NCI-H510A (cell line): ENCODE measurements at places on chromosomes 12 and 14.

GRCh38 chr14:64053694-64054669, 201.2 kb downstream of the SYNE2 start:
- no peak for DNase-seq

DNA sequence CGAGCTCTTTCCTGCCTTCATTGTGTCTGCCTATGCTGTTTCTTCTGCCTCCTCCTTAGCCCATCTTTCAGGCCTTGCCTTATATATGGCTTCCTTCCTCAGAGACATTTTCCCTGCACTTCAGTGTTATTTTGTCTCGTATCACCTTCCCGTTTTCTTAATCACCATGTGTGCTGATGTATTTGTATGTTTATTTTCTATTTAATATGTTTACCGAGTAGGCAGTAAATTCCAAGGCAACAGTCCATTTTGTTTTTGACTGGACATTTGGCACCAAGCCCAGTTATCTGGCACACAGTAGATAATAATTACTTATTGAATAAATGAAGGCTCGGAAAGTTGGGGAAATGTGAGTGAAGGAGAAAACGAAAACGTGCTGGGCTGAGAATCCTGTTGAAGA, 4.6 kb upstream of the POU6F1 start:
- no peak for DNase-seq

DNA sequence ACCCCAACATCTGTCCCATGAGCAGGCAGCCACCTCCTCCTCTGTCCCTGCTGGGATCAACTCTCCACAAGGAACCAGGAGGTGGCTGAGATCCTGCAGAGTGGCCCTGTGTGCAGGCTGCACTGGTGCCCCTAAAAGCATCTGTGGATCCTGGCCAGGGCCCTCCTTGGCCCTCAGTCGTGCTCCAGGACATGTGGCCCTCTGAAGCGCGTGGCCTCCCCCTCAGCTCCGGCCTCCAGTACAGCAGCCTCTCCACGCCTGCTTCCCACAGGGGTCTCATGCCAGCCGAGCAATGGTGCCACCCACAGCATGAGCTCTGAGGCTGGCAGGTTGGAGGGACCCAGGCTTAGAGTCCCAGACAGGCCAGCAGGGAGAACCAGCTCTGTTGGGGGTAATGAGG, 77.4 kb upstream of the NOS1 start:
- DNase-seq: no peak

GRCh38 chr12:90399357-90399756, 555.6 kb downstream of the CCER1 start:
- no peak for DNase-seq

- DNase-seq: no peak
Measured at GRCh38 chr12:45216983-45217485, 1.1 kb downstream of the ANO6 start.

GRCh38 chr14:94314890-94315289, 8.2 kb downstream of the SERPINA6 start:
- DNase-seq: no peak

GRCh38 chr14:45742187-45742586, 489.2 kb upstream of the MIS18BP1 start:
- DNase-seq: no peak

GRCh38 chr14:96086574-96087077, 47.5 kb downstream of the C14orf132 start:
- no peak for DNase-seq

- DNase-seq: no peak
Measured at GRCh38 chr12:50508970-50509663, 4.3 kb downstream of the DIP2B start.

GRCh38 chr12:40502322-40502721, 189.9 kb upstream of the CNTN1 start:
- no peak for DNase-seq

GRCh38 chr14:81386290-81386745, 13.8 kb downstream of the STON2 start:
- no peak for DNase-seq

DNA sequence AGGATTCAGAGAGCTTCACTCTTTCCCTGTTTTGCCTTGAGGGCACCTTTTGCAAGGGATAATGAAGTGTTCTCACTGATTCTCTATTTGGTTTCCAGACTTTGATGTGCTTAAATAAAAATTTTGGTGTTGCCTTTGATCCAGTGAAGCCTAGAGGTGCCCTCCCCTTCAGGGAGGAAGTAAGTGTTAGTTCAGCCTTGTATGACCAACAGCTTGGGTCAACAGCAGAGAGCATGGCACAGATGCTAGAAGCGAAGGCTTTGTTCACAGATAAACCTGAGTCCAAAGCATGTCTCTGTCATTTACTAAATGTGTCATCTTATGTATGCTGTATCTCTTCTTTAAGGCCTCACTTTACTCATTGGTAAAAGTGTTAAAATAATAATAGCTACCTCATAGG, 52.8 kb upstream of the STXBP6 start:
- DNase-seq: no peak

DNA sequence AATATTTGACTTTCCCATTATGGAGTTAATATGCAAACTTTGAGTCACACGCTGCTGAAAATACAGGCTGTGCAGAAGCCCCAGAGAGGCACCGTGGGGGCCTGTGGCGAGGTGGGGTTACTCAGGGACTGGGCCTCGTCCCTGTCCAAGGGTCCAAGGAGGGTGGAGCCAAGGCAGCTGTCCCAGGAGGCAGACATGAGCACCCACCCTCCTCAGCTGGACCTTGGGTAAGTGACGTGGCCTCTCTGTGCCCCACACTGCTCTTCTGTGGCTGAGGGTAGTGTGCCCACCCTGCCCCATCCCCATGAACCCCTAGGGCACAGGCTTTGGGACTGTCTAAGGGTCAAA, 39.4 kb downstream of the FAM222A start:
- no peak for DNase-seq

- no peak for DNase-seq
Measured at GRCh38 chr12:123111498-123112165, 39.3 kb downstream of the PITPNM2 start.

- no peak for DNase-seq
Measured at GRCh38 chr12:106078358-106079010, 60.3 kb downstream of the NUAK1 start.

DNA sequence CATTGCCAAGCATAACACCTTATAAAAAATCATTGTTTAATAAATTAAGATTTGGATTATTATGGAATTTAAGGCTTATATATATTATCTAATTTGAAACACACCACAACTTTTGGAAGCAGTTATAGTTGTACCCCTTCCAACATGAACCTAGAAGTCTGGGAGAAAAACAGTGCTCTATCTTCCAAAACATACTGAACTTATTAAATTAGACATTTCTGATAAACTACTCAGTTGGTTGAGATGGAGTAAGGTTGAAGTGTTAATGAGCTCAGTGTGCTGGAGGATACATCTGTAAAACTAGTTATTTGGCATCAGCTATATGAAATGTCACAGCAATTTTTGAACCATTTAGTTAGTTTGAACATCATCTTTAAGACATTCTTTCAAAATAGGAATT, 227.4 kb downstream of the ALX1 start:
- DNase-seq: no peak

DNA sequence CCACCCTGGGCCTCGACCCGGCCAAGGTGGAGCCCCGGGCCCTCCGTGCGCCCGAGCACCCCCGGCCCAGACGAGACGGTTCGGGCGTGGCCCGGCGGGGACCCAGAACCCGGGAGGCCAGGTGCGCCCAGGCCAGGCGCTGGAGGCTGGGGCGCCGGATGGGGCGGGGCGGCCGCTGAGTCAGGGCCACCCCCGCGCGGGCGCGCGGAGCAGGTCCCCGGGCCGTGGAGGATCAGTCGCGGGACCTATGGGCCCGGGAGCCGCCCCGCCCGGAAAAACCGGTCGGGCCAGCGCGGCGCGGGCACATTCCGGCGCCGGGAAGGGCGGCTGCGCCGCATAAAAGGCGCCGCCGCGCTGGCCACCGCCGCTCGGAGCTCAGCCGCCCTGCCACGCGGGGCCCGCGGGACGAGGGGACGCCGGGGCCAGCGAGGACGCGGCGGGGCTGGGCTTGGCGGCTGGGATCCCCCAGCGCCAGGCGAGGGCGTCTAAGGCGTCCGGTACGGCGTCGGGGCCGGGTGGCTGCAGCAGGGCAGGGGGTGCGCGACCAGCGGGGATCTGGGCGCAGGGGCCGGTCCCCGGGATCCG, 21.5 kb upstream of the KIF26A start:
- DNase-seq: no peak

DNA sequence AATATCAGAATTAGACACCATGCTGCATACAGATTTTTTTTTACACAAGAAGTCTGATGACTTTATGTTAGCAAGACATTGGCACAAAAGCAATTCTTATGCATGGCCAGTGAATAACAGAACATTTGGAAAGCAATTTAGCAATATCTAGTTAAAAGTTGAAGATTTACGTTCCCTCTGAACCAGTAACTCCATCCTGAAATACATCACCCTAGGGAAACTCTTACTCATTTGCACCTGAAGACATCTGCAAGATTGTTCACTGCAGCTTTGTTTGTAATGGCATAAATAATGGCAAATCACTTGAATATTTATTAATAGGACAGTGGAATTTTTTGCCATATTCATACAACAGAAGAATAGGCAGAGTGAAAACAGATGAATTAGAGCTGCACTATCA, 670.0 kb upstream of the NOVA1 start:
- DNase-seq: no peak

GRCh38 chr14:36281309-36281708, 39.1 kb downstream of the MBIP start:
- DNase-seq: no peak

- DNase-seq: no peak
Measured at GRCh38 chr12:74647256-74647655, 109.6 kb downstream of the ATXN7L3B start.

DNA sequence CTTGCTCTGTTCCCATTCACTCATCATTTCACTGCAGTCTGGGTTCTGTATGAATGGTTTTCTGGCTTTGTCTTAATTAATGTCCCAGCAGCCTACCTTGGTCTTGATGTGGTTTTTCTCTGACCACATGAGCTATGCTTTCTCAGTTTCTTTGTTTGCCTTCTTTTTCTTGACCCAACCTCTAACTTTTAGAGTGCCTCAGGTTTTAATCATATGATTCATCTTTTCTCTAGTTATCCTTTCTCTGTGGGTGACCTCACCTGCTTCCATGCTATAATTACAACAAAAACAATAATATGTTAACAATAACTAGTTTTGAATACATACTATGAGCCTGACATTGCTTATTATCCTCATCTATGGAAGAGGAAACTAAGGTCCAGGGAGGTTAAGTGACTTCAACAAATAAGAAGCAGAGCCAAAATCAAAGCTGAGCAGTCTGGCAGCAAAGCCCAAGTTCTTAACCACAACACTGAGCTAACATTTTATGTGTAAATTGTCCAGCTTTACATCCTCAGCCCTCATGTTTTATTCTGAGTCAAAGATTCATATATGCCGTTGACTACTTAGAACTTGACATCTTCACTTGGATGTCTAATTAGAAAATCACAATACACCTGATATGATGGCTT, 4.7 kb upstream of the EPYC start:
- DNase-seq: no peak

- no peak for DNase-seq
Measured at GRCh38 chr12:57764662-57765002, 2.2 kb downstream of the CYP27B1 start.

GRCh38 chr14:90536511-90537191, 139.8 kb downstream of the CALM1 start:
- DNase-seq: no peak
